ENCODE measurements at places on chromosomes 12 and 14. TPM values are rescaled to one million over a fixed set of nuclear protein-coding genes. Genes with fewer than 3 reads are reported as not detected.

CATSPERB gene
- polyA plus RNA-seq, result 0.11 TPM

MUCL1 gene
- 0.13 TPM for polyA plus RNA-seq

CLEC2D gene
- polyA plus RNA-seq, result 0.69 TPM

MYF5 gene
- not detected for polyA plus RNA-seq

SSTR1 gene
- polyA plus RNA-seq, result not detected

CSRP2 gene
- 25.4 TPM for polyA plus RNA-seq

PTCSC3 gene
- polyA plus RNA-seq, result not detected

KCNA5 gene
- polyA plus RNA-seq, result not detected

ACACB gene
- 0.53 TPM for polyA plus RNA-seq

LRIG3 gene
- polyA plus RNA-seq, result 4.8 TPM

ERC1 gene
- polyA plus RNA-seq, result 7.2 TPM

MAP3K9 gene
- polyA plus RNA-seq, result 0.99 TPM

RNF212B gene
- 0.17 TPM for polyA plus RNA-seq

KERA gene
- polyA plus RNA-seq, result not detected

TSPAN9 gene
- 19.0 TPM for polyA plus RNA-seq

NGB gene
- not detected for polyA plus RNA-seq

Data from foreskin keratinocyte (primary cell).